ENCODE measurements at places on chromosomes 2 and 18. TPM values are rescaled to one million over a fixed set of nuclear protein-coding genes. Genes with fewer than 3 reads are reported as not detected.

DNA sequence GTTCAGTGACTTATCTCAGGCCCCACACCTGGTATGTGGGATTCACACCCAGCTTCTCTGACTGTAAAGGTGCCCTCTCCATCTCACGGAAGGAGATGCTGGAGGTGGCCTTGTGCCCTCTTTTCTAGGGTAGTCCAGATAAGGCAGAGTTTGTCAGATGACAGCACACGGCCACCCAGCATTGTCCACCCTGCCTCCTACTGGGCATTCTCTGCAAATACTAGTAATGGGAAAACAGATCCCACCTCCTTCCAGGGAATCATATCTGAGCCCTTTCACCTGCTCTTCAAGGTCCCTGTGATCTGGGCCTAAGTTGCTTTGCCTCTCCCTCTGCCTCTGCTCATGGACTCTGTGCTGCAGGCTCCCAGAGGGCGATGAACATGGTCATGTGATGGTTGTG is 214.7 kb downstream of the CLIP4 start:
- peaks cover 14% of the 10 kb centered on the region for H3K27me3 ChIP-seq
- H3K4me1 ChIP-seq, result peaks cover 15% of the 10 kb centered on the region
- DNase-seq, result no peak
- H3K36me3 ChIP-seq, result no peaks in the 10 kb centered on the region

- no peak overlapping the region for H3K27ac ChIP-seq
- no peak overlapping the region for H3K4me3 ChIP-seq
- DNase-seq, result no peak
- H3K27me3 ChIP-seq, result no peaks in the 10 kb centered on the region
- H3K36me3 ChIP-seq, result no peaks in the 10 kb centered on the region
These were observed 157.3 kb upstream of the ALKAL2 start for GRCh38 chr2:444937-445884.

DNA sequence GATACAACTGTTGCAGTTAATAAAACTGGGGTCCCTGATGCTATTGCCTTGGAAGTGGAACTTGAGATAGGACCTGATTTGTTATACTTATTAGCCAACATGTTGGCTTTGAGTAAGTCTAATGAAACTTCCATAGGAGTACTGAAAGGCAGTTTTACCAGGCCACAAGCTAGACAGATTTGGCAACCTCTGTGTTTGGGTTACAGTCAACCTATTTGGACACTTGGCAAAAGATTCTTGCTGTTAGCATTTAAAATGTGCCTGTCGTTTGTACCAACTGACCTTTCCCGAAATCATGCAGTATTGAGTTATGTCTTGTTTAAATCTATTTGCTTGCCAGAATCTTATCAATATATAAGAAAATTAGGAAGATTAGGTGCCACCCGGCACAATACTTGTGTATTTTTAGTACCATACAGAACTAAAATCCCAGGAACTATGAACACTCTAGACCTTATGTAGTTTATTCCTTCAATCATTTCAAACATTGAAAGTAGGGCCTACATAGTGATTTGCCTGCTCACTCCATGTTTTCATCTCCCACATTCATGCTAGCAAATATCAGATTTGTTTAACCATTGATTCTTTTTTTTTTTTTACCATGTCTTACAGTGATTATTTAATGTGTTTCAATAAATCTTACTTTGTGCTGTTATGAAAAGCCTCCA is 35.5 kb upstream of the UPP2 start:
- H3K27me3 ChIP-seq, result no peaks in the 10 kb centered on the region
- H3K4me1 ChIP-seq, result no peaks in the 10 kb centered on the region
- no peaks in the 10 kb centered on the region for H3K36me3 ChIP-seq
- no peak overlapping the region for H3K4me3 ChIP-seq

DNA sequence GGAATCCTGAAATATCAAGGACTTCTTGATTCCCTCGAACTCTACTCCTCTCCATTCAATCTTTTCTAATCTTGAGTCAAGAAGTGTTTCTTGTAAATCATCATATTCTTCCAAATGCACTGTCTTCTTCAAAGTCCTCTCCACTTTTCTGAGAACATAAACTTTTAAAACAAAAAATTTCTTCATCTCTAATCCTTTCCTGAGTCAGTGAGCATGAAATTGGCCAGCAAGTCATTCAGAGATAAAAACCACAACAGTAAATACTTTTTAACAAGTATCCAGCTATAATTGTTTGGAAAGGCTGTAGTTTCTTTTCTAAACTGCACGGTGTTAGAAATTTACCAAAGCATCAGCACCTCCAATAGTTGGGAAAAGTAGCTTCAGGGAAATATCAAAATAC is 312.6 kb upstream of the GALNT5 start:
- no peaks in the 10 kb centered on the region for H3K27me3 ChIP-seq
- no peaks in the 10 kb centered on the region for H3K36me3 ChIP-seq
- no peaks in the 10 kb centered on the region for H3K4me1 ChIP-seq
- no peak for DNase-seq
- no peak overlapping the region for H3K4me3 ChIP-seq
- no peak overlapping the region for H3K27ac ChIP-seq

DNA sequence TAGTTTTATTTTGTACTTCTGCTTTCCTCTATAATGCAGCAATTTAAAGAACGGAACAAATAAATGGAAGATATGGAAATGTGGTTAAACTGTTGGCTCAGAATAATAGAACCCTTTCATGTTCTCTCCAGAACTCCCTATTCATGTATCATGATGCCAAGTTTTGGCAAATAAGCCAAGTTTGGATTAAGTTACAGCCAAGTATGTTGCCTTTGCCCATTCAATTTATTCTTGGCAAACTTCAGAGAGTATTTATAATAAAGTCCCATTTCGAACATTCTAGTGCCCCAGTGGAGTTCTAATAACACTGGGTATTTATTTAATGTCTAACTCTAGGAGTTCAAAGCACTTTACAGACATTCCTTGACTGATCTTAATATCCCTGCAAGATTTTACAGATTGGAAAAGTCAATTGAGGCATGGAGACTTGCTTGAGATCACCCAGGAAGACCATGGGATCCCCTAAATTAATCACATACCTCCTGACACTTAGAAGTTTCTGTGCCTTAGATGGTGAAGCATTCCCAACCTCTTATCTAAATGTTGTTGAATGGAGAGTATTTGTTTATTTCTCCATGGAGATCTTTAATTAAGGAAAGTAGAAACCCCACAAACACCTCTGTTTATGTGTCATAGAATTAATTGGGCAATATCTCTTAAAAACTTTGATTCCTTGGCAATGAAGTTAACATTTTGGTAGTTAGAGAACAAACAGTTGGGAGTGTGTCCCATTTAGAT is 106.7 kb downstream of the ACKR3 start:
- no peak overlapping the region for H3K4me3 ChIP-seq
- H3K4me1 ChIP-seq, result no peaks in the 10 kb centered on the region
- no peak overlapping the region for H3K27ac ChIP-seq
- no peak for DNase-seq
- H3K27me3 ChIP-seq, result peaks cover 39% of the 10 kb centered on the region

DNA sequence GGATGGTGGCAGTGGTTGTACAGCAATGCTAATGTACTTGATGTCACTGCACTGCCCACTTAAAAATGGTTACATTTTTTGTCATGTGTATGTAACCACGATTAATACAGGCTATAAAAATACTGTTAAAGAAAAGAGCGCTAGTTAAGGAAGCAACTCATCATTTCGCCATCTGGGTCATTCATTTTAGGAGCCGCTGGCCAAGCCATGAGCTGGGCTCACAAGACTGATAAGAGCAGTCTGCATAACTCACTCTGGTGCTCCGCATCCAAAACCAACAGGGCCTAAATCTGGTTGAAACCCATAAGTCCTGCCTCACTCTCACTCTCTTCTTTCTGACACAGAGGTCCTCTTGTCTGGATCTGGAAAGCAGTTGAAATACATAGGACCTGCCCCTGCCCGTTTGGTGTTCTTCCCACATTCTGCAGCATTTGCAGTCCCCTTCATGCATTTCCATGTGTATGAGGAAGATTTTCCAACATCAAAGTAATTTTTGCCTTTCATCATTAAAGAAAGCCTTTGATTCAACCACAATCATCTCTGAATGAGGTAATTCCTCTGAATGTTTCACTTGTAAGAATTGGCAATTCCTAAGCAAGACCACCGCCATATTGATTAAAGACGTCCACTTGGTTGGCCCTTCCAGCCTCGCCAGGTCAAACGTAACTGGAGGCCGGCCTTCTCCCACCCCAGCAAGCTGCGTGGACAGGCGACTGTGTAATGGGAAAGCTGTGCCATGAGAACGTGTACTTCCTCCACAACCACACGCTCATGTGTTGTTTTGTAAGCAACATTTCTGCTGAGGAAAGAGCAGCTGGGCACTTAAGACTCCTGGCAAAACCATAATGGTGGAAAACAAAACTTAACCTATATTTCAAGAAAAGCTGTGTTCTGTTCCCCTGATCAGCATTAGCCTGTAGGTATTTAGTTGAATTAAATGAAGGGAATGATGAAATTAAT is 112.2 kb downstream of the VAPA start:
- H3K27me3 ChIP-seq, result peaks cover 2% of the 10 kb centered on the region
- no peaks in the 10 kb centered on the region for H3K4me1 ChIP-seq
- no peak overlapping the region for H3K27ac ChIP-seq
- no peaks in the 10 kb centered on the region for H3K36me3 ChIP-seq
- no peak overlapping the region for H3K4me3 ChIP-seq

POTEC gene
- not detected for total RNA-seq

UGT1A8 gene
- total RNA-seq, result not detected

GRCh38 chr2:38907242-38907641 is 17.6 kb downstream of the ARHGEF33 start:
- no peak overlapping the region for H3K4me3 ChIP-seq
- H3K36me3 ChIP-seq, result no peaks in the 10 kb centered on the region
- no peak overlapping the region for H3K27ac ChIP-seq
- no peaks in the 10 kb centered on the region for H3K27me3 ChIP-seq
- H3K4me1 ChIP-seq, result peaks cover 20% of the 10 kb centered on the region

DNA sequence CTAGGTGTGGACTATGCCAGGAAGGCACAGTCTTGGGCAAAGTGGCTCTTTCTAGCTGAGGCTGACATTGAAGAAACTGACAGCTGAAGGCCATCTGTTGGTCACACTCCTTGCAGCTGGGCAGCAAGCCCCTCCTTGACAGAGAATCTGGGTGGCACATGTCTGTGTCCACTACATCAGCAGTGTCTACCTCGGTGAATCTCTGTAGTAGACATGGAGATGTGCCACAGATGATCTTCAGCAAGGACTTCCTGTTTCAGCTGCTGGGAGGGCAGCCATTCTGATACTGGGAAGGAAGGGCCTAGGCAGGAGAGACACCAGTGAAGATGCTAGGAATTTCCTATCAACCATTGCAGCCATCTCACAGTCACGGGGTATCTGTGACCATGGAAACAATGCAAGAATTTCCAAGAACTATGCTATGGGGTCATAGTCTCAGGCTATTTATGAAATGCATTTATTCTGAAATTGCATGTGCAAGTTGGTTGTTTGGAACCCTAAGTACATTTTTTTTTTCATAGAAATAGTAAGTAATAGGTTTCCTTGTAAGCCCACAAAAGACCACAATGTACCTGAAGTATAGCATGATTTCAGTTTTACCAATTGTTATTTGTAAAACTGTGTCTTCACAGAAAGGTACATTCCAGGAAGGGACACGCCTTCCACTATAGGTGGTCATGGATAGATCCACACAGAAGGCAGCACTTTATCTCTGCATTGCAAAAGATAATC is 63.8 kb upstream of the DARS1 start:
- peaks cover 29% of the 10 kb centered on the region for H3K36me3 ChIP-seq
- peak overlapping the region; percentile 62 for H3K4me3 ChIP-seq
- peaks cover 85% of the 10 kb centered on the region for H3K4me1 ChIP-seq
- peak overlapping the region; percentile 87 for H3K27ac ChIP-seq
- no peaks in the 10 kb centered on the region for H3K27me3 ChIP-seq

DNA sequence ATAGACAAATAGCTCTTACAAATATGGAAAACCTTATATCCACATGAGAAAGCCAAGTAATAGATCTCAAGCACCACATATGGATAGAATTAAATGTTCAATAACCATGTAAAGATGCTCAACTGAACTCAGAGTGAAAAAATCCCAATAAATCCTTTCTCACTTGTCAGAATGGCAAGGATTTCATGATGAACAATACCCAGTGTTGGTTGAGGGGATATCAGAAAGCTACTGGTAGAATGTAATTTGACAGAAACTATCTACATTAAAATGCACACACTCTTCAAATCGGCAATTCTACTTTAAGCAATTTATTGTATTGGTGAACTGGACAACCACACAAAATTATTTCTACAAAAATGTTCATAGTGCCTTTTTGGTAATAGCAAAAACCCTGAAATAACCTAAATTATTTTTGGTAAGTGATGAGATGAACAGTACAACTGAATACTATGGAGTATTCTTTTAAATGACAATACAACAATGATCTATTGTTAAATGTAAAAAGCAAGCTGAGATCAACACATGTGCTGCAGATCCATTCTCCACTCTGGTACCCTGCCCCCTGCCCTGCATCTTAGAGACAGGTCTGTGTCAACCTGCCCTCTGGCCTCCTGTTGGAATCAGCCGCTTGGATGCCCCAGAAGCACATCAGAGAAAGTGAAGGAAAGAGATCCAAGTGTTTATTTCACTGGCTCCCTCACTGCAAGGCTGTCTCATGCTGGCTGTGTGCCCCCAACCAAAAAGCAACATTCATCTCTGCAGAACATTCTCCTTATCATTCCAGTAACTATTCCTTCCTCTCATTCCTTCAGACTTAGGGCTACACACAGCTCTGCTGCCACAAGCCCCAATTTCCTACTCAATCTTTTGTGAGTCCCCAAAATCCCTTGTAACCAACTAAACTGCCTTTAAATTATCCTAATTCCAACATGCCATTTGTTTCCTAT is 442.5 kb downstream of the LRATD1 start:
- peaks cover 8% of the 10 kb centered on the region for H3K27me3 ChIP-seq
- H3K4me3 ChIP-seq, result no peak overlapping the region
- no peak overlapping the region for H3K27ac ChIP-seq
- H3K36me3 ChIP-seq, result no peaks in the 10 kb centered on the region
- no peaks in the 10 kb centered on the region for H3K4me1 ChIP-seq

DNA sequence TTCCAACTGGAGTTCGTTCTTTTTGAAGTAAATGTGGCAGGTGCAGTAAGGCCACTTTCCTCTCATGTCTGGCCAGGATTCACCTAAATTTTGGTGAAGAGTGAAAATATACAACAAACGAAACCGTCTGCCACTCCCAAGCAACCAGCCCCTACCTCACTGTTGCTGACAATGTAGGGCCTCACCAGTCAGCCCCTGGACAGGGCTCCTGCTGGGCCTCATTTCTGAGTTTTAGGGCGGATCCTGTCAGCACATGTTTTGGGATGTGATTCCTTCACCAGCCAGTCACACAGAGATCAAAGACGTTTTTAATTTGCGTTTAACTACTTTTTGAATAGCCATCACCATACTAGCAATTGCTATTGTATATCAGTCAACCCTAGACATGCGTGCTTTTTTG is 185.0 kb downstream of the WDR7 start:
- no peak for DNase-seq
- peaks cover 3% of the 10 kb centered on the region for H3K36me3 ChIP-seq
- no peak overlapping the region for H3K4me3 ChIP-seq
- no peak overlapping the region for H3K27ac ChIP-seq

DYNAP gene
- total RNA-seq, result not detected

- peaks cover 25% of the 10 kb centered on the region for H3K36me3 ChIP-seq
- peaks cover 34% of the 10 kb centered on the region for H3K4me1 ChIP-seq
These were observed 65.7 kb upstream of the FOSL2 start for GRCh38 chr2:28326881-28327505.

GRCh38 chr2:198371921-198372543 is 567.6 kb downstream of the PLCL1 start:
- no peak overlapping the region for H3K27ac ChIP-seq
- H3K36me3 ChIP-seq, result no peaks in the 10 kb centered on the region
- H3K4me3 ChIP-seq, result peak overlapping the region; percentile 14
- DNase-seq, result no peak
- peaks cover 8% of the 10 kb centered on the region for H3K4me1 ChIP-seq

SNORC gene
- 1.3 TPM for total RNA-seq

CFAP65 gene
- total RNA-seq, result not detected

GRCh38 chr2:70771446-70771845 is 3.4 kb upstream of the ADD2 start:
- peaks cover 67% of the 10 kb centered on the region for H3K27me3 ChIP-seq
- H3K4me1 ChIP-seq, result peaks cover 17% of the 10 kb centered on the region
- no peak overlapping the region for H3K27ac ChIP-seq
- no peak for DNase-seq
- peaks cover 3% of the 10 kb centered on the region for H3K36me3 ChIP-seq

Data from activated CD4-positive, alpha-beta memory T cell treated with anti-CD3 and anti-CD28 coated beads, Interleukin-2, amount 10 ng/mL, durations not matched to agents 7 days and 5 days (primary cell).